Thyroid gland (tissue), 4 donors: ENCODE measurements at places on chromosomes 16 and 17. TPM values are rescaled to one million over a fixed set of nuclear protein-coding genes. Genes with fewer than 3 reads are reported as not detected.
A peak's percentile ranks its signal among the peaks of the same experiment; 100 is the strongest.

GRCh38 chr17:21351366-21352065 is 24.6 kb upstream of the KCNJ12 start:
- no peak for DNase-seq

DNA sequence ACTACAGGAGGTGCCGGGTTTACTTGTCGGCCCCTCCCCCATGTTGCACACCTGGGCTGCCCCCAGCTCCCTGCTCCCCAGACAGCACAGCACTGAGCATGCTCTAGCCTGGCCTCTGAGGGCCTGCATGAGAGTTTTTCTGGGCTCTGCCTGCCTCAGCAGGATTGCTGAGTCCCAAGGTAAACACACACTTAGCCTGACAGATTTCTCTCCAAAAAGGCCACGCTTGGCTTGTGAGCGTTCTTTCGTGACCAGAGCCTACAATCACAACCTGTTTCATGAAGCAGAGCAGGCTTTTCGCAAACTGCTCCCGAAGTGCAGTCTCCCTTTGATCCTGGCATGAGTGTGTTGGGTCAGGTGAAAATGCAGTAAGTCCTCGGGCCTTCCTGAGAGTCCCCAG is 9.8 kb upstream of the CD300E start:
- DNase-seq, result peak; percentile 94

Gene MPP3
- 20.5 TPM for total RNA-seq

DNA sequence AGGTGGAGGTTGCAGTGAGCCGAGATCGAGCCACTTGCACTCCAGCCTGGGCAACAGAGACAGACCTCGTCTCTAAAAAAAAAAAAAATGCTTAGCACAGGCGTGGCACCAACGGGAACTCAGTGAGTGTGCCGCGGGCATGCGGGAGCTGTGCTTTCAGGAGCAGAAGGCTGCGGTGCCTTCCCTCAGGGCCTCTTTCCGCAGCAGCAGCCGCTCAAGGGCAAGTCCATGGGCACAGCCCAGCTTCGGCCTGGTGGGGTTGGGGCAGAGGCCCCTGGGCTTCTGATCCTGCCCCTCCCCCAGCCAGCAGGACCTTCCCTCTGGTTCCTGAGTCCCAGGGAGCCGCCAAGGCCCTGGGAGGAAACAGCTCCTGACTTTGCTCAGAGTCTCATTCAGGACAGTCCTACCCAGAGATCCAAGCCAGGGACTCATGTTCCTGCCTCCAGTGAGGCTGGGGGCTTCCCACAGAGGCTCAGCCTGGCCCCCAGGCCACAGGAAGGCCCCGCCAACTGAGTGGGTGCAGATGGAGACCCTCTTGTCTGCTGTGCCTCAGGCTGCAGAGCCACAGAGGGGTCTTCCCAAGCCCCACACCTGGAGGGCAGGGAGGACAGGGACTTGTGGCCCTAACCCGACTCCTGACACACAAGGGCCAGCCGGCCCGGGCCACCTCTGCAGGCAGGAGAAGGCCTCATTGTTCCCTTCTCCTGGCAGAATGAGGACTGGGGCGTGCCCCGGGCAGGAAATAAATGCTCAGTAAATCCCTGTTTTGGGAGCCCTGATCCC is 3.3 kb upstream of the ZG16B start:
- DNase-seq, result no peak

DNA sequence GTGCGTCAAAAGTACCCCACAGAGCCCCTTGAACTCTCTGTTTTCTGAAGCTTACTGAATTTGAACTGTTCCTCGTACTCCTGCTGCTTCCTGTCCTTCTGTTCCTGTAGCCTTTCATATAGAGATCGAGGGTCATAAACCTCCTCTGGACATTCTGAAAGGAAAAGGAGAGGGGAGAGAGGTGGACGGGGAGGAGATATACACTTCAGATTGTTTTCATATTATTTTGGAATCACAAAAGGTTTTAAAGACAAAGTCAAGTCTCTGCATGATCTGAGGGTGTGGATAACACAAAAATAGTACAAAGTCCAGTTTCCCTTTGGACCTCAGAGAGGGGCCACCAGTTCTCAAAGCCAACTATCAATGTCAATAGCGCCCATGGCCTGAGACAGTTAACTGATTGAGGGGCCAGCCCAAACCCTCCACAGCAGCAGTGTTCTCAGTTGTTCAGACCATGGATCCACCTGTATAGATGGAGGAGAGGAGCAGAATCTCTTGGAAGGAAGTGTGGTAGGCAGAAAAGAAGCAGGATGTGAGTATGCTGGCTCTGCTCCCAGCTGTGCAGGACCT is 13.0 kb downstream of the PSME3IP1 start:
- DNase-seq, result no peak

DNA sequence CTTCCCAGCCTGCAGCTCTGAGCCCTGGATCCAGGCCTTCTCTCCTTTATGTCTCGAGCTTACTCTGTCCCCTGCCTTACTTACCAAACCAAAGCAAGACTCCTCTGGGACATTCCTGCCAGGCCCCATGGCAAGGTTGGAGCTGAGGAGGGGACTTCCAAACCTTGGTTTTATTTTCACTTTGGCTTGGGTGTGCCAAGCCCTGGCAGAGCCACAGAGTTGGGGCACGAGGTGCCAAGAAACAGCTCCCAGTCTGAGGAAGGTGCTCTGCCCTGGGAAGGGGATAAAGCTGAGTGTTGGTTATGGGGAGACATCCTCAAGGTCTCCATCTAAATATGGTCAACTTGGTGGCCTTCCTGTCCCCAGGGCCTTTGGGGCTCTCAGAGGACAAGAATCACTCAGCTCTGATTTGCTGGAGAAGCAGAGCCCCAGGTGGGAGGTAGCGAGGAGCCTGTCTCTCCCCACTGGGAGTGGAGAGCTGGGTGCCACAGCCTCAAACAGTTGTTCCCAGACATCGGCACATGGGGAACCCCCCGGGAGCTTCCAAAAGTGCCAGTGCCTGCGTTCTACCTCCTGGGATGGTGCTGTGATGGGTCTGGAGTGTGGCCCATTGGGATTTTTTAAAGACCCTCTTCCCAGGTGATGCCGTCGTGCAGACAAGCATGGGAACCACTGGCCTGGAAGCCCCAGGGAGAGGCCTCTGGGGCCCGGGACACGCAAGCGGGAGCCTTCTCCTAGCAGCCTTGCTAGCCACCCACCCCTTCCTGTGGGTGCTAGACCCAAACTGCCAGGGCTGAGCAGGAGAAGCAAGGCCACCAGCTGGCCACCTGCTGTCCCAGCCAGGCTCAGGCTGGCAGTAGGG is 10.3 kb downstream of the NLRC5 start:
- no peak for DNase-seq

GRCh38 chr17:48542114-48542656 is 2.7 kb downstream of the HOXB2 start:
- no peak for DNase-seq

Gene C1QL1
- not detected for total RNA-seq

Gene PLA2G10
- not detected for total RNA-seq

DNA sequence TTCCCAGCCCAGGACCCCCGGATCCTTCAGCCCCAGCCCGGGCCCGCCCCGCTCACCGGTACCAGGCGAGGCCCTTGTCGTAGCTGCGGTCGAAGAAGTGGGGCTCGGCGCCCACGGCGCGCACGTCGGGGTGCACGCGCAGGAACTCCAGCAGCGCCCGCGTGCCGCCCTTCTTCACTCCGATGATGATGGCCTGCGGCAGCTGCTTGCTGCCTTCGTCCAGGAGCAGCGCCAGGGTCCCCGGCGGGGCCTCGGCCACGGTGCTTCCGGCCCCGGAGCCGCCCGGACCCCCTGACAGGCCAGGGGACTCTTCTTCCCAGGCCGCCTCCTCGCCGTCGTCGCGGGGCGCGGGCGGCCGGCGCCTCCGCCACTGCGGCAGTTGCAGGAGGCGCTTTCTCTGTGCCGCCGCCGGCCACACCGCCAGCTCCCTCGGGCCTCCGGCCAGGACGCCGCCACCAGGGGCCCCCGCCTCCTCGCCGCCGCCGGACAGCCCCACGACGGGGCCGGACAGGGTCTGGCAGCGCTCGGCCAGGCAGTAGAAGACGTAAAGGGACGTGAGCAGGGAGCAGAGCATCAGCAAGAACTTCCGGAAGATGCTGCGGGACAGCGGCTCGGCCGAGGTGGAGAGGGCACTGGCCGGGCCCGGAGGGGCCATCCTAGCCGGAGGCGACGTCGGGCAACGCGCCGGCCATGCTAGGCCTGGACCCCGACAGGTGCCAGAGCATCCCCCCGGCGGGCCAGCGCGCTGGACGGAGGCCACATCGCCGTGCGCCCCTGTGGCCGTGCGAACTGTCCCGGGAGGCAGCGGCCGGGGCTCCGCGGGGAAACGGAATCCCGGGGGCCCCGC is 1.0 kb downstream of the HS3ST3A1 start:
- no peak for DNase-seq

Gene CCDC57
- 61.1 TPM for total RNA-seq

- DNase-seq, result no peak
These were observed 100.6 kb downstream of the TANGO6 start for GRCh38 chr16:68943961-68944360.

Gene SEZ6L2
- 1.2 TPM for total RNA-seq

Gene POLR3E
- total RNA-seq, result 85.2 TPM

DNA sequence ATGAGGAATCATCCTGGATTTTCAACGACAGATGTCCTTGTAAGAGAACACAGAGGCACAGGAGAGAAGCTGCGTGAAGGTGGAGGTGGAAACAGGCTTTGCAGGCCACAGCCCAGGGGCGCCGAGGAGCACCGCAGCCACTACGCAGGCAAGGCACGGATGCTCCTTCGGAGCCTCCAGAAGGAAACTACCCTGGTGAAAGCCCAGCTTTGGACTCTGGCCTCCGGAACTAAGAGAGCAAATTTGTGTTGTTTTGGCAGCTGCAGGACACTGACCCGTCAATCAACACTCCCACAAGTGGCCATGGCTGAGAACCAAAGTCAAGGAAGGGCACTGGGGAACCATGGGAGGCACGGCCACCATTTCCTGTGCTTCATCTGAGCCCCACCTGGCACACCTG is 3.4 kb downstream of the ARL16 start:
- no peak for DNase-seq

DNA sequence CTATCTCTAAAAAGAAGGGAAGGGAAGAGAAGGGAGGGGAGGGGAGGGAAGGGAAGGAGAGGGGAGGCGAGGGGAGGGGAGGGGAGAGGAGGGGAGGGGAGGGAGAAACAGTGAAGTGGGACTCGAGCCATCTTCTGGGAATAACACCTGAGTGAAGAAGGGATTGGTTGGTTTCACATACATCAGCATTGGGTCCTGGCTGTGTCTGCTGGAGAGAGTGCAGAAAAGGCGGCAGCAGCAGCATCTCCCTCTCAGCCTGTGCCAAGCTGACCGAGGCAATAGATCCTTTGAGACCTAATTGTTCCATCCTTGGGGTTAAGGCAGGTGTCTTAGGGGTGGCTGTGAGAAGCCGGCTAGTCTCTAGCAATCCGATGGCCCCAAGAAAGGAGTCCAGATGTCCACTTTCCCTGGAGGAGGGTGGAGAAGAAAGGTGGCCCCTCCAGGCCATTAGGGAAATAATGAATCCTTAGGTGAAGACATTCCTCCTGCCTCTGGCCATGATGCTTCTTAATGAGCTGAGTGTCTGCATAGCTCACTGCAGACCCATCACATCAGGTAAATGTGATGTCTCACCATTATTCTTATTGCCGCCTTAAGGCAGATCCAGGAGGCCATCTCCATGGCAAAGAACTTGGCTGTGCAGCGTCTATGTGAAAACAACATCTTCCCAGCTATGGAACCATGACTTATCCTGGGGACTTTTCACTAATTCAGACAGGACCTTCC is 71.6 kb downstream of the WIPI1 start:
- no peak for DNase-seq

Gene RAC3
- 12.5 TPM for total RNA-seq

GRCh38 chr16:69116256-69116875 is 10.9 kb downstream of the HAS3 start:
- no peak for DNase-seq

Gene CCL1
- total RNA-seq, result not detected

GRCh38 chr16:49806446-49806845 is 49.5 kb downstream of the ZNF423 start:
- no peak for DNase-seq

- no peak for DNase-seq
These were observed 9.7 kb upstream of the VASN start for GRCh38 chr16:4361944-4362311.

Gene OR1F1
- not detected for total RNA-seq

DNA sequence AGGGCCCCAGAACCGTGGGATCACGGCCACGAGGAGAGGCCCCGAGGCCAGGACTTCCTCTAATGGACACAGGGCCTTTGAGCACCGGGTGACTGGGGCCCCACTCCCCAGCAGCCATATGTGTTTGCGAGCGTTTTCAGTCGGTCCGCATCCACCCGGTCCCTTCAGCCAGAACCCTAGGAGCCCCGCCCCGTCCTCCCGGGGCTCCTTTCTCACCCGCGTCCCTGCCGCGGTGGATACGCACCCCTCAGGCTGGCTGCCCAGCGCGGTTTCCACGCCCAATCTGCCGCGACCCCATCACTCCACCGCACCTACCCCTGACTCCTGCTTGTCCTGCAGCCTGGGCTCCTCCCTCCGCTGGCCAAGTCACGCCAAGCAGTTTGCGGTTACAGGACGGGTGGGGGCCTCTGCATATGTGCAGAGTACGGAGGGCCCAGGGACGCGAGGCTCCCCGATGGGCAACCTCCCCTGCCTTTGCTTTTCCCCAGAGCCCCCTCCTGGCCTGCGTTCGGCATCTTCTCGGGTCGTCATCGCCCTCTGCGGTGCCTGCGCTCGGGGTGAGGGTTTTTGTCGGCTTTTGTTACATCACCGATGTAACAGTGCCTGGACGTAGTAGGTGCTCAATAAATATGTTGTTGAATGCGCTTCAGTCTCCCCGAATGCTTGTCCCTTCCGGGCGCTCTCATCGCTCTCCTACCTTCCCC is 1.0 kb upstream of the TTYH2 start:
- DNase-seq, result no peak
